Iris pigment epithelial cell (primary cell): ENCODE measurements at places on chromosomes 2 and 18.

DNA sequence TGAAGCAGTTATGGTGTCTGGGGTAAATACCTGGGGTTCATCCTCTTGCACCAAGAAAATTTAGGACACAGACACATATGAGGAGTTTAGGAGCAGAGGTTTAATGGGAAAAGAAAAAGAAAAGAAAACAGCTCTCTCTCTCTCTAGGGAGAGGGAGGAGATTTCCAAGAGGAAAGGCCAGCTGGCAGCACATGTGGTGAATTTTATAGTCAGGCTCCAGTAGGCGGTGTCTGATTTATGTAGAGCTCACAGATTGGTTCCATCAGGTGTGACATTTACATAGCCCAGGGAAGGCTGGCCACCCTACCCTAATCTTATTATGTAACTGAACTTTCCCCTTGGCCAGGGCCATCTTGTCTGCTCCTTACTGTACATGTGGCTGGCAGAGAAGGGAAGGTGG lies 297.5 kb upstream of the RGPD4 start:
- DNase-seq, result no peak

DNA sequence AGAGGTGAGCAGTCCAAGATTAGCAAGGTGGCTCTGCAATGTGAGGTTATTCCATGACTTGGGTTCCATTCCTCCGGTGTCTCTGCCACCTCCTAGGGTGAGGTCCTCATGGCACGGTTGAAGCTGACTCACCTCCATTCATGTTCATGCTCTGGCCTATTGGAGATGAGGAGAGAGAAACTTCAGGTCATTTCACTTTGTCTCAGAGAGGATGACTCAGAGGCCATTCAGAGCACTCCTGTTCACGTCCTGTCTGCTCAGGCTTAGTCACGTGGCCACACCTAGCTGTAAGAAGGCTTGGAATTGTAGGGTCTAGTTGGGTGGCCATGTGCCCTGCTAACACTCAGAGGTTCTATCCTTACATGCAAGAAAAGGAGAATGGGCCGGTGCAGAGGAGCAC lies 67.5 kb upstream of the MBOAT2 start:
- peak; percentile 89 for DNase-seq

DNA sequence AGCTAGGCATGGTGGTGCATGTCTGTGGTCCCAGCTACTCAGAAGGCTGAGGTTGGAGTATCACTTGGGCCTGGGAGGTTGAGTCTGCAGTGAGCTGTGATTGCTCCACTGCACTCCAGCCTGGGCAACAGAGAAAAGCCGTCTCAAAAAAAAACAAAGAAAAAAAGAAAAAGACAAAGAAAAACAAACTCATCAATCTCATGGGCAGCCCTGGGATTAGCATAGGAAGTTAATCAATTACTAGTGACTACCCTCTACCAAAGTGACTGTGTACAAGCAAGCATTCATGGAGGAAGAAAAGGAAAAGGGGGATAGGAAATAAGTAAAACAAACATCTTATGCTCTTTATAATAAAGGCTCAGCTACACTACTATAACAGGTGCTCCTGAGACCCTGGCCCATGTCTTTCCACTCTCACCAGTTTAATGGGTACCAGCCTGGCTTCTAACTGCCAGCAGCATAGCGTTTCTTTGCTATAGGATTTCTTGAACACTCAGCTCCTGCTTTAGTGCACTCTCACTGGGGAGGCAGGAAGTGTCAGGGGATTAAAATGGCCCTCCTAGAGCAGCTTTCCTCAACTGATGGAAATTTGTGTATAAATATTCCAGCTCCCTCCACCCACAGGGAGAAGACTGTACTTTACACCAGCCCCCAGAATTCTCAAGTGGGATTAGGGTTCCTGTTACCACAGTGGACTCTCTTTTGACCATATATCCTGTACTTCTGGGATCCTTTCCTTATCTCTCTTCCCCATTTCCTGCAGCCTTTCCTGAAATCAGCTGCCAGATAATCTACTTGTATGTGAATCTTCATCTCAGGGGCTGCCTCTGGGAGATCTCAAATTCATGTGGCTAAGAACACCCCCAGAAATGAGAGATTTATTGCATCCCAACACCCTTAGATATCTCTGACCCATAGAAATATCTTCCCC lies 91.3 kb upstream of the GLS start:
- DNase-seq, result no peak

DNA sequence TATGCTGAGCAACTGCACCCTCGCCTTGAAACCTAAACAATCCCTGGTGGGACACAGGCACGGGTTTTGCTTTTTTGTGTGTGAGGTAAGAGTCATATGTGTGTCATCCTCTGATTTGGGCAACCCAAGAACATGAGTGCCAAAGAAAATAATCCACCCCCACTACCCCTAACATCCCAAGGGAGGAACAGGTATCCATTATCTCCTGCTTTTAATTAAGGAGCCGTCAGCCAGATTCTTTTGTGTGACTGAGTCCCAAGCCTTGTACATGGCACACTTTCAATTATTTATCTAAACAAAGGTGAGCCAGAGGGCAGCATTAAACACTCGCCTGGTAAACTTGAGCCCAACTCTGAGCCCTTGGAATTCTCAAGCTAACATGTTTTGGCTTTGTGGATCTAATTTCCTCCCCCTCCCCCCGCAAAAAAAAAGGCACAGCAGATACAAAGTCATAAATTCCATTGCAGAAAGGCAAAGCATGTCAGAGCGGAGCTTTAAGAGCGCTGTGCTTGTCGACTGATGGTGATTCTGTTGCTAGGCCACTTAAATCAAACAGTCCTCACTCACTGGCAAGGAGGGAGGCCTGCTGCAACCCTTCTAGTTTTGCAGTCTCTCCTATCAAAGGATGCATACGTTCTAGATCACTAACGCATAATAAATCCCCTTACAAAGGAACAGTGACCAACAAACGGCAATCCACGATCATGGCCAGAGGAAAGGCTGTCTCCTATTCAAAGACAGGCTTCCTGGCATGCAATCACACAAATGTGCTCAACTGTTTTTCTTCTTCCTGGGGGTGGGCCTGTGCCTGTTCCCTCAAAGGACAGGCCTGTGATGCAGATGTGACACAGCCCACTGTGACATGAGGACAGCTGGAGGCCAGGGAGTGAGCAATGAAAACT lies 143.5 kb upstream of the LMAN1 start:
- peak; percentile 93 for DNase-seq

DNA sequence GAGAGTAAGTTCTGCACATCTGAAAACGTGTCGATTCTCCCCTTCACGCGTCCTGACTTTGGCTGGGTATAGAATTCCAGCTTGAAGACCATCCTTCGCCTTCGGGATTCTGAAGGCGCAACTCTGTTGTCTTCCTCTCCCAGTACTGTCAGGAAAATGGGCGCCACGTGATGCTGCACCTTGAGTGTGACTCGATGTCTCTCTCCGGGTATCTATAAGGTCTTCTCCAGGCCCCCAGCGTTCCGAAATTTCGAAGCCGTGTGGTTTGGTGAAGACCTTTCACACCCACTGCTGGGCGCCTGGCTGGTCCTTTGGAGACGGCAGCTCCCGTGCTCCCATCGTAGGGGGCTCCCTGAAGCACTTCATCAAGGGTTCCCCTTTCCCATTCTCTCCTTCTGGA lies 203.7 kb downstream of the HDAC4 start:
- DNase-seq, result no peak

GRCh38 chr2:239075918-239076758 lies 228.3 kb downstream of the TWIST2 start:
- no peak for DNase-seq

DNA sequence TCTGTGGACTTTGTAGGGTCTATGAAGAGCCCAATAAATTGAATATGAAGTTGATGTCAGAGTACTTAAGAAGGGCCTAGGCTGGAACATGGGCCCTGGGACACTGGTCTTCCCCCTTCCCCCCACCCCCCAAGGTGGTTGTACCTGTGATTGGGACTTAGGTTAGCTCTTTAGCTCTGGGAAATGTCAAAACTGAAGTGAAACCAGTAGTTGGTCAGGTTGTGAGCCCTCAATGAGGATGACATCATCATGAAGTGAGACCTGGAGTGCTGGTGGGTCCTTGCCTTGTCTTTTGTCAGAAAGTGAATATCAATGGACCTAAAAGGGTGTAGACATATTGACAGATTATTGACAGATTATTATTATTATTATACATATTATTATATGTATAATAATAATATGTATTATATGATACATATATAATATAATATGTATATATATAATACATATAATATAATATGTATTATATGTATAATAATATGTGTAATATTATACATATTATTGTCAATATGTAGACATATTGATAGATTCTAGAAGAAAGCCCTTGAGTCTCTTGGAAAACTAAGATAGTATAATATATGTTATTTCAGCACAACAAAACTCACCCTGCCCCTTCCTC lies 5.4 kb downstream of the MARS2 start:
- DNase-seq, result no peak

GRCh38 chr18:78719821-78720220 lies 259.8 kb upstream of the SALL3 start:
- no peak for DNase-seq

DNA sequence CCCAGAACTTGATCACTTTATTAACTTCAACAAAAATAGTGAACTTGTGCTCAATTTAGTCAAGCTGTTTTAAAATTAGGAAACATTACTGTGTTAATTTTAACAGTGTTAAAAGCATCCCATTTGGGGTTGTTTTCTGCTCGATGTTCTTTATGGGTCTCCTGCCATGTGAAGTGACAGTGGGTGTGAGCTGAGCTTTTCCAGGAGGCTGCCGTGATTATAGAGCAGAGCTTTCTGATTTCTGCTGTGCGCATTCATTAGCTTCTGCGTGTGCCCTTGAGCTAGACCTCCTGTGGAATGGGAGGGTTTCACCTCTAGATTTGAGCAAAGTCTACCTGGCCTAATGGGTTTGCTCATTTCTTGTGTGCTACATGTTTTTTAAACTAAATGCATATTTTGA lies 121.5 kb downstream of the WDSUB1 start:
- DNase-seq, result no peak

GRCh38 chr18:26327062-26327461 lies 100.8 kb downstream of the TAF4B start:
- no peak for DNase-seq

DNA sequence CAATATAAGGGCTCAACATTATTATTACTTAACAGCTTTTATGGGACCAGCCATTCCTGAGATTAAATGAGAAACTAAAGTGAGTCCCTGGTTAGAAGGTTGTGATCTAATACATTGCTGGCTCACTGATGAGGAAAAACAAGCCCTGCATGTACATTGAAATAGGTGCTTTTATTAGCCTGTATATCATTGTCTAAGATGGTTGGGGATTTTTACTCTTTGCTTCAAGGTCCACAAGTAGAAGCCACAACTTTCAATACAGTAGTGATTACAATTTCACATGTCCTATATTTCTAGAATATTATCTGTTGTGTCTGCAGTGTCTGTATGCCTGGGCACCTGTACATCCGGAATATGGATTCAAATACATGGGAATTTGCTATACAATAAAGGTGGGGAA lies 104.1 kb upstream of the FZD5 start:
- no peak for DNase-seq
